Epithelial cell of esophagus (primary cell): ENCODE measurements at places on chromosomes 1 and 21.

- DNase-seq, result no peak
Observed at GRCh38 chr1:23459338-23459757, 24.6 kb downstream of the ASAP3 start.

DNA sequence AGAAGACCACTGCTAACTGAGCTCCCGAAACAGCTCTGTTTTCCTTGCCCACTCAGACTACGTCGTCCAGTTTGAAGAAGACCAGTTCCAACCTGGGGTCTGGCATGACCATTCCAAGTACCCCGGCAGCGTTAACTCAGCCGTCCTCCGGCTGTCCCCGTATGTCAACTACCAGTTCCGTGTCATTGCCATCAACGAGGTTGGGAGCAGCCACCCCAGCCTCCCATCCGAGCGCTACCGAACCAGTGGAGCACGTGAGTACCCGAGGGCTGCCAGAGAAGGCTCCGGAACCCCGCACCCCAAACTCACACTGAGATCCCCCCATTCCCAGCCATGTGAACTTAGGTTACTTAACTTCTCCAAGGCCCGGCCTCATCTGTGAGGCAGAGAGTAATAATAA, 63.7 kb upstream of the CNTN2 start:
- DNase-seq, result no peak

- no peak for DNase-seq
Observed at GRCh38 chr1:66712839-66713238, 39.4 kb upstream of the DYNLT5 start.

- DNase-seq, result no peak
Observed at GRCh38 chr1:115656461-115657077, 14.8 kb downstream of the VANGL1 start.

GRCh38 chr1:21524686-21525339, 15.6 kb downstream of the ALPL start:
- DNase-seq, result no peak

DNA sequence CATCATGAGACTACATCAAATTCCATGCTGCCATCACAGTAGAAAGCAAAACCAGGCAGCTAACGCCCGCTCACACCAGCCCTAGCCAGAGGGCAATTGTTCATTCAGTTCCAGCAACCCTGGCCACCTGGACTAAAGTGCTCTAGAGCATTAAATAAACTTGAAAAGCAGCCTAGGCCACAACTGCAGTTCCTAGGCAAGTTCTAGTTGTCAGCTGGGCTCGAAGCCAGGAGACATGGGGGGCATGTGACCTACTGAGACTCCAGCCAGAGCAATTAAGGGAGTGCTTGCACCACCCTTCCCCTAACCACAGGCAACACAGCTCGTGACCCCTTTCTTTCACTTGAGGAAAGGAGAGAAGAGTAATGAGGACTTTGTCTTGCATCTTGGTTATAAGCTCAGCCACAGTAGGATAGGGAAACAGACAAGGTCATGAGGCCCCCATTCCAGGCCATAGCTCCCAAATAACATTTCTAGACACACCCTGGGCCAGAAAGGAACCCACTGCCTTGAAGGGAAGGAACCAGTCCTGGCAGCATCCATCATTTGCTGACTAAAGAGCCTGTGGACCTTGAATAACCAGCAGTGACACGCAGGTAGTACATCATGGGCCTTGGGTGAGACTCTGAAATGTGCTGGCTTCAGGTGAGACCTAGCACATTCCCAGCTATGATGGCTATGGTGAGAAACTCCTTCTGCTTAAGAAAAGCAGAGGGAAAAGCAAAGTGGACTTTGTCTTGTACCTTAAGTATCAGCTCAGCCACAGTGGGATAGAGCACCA, 77.0 kb downstream of the ZZZ3 start:
- DNase-seq, result peak; percentile 66

- no peak for DNase-seq
Observed at GRCh38 chr21:30083225-30083945, 83.2 kb downstream of the CLDN17 start.

DNA sequence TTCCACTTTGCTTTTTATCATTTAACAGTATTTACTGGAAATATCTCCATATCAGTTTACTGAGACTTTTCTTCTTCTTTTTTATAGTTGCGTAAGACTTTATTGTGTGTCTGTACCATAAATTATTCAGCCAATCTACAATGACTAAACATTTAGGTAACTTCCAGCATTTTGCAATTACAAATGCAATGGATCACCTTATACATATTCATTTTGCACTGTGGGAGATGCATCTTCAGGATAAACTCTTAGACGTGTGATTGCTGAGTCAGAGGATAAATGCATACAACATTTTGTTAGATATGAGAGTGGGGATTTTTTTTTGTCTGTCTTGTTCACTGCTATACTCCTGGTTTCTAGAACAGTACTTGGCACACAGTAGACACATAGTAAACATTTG, 95.7 kb upstream of the GCLM start:
- peak; percentile 93 for DNase-seq

DNA sequence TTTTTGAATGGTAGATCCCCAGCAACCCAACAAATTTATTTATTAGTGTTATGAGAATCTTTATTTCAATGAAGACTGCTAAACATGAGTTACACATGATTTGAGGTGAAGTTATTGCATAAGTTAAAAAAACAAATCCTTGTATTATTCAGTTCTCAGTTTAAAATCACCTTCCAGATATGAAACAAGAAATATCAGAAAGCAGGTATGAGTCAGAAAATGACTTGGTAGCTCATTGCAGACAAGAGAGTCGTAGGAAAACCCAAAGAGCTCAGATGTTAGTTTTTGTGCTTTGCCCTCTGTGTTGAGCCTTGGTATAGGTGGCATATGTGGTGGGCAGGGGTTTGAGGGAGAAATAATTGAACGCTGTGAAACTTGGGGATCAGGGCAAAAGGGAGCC, 339.4 kb downstream of the BRINP3 start:
- peak; percentile 64 for DNase-seq

DNA sequence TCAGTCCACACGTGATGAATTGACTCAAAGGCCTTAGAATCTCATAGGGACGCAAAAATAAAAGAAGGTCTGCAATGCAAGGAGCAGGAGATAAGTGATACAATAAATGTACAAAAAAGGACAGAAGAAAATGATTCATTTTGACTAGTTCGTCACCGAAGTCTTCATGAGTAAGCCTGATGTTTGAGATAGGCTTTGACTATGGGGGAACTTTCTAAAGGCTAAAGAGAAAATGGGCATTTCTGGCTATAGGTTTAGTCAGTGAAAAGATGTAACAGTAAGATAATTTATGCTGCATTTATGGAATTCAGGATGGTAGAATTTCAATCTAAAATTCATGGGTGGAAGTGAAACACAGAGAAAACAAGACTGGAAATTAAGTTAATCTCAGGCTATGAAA, 163.0 kb downstream of the ADGRL4 start:
- DNase-seq, result no peak

DNA sequence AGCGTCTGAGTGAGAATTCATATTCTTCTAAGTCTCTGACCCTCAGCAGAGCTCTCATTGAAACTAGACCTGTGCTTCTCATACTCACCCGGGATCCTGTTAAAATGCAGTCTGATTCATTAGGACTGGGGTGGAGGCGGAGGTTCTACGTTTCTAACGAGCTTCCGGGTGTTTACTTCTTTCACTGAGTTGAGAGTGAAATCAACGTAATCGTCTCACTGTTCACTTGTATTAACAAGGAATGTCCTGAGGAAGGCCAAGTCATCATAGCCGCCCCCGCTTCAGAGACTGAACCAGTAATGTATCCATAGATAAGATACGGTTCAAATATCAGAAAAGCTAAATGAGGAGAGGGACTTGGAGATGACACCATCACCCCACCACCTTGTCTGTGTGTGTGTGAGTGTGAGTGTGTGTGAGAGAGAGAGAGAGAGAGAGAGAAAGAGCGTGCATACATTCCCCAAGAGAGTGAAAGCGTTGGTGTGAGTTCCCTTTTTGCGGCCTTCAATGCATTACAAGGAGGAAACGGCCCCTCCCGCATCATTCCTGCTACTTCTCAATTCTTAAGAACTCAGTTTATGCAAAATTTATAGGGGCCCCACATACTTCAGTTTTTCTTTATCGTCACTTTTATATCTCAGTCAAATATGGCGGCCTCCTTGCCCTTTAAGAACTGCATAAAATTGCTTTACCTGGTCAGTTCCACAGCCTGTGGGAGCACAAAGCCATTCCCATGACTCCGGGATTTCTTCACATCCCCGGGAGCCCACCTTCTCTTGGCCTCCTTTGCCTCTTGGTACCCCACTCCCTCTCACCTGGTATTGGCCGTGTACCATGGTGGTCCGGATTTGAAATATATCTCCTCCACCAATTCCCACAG, 19.8 kb downstream of the KMO start:
- no peak for DNase-seq
